Stimulated activated CD8-positive, alpha-beta memory T cell treated with anti-CD3 and anti-CD28 coated beads, Interleukin-7, amount 100 ng/mL, for 24 hours (primary cell): ENCODE measurements at places on chromosomes 3 and 15.

DNA sequence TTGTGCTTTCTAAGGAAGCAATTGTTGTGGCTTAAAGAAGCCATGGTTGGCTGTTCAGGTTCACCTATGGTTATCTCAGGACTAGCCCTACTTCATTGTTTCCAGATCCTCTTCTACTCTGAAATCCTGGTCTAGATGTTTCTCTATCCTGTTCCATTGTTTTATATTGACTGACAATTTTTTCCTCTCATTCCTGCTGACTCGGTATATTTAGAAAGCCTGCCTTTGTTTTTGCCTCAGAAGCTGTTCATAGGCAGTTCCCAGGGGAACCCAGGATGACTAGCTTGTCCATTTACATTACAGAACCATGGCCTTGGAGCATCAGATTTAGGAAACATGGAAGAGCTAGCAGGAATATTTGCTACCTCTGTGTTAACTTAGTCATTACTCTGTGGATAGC is 64.0 kb downstream of the SLC9C1 start:
- DNase-seq = no peak

DNA sequence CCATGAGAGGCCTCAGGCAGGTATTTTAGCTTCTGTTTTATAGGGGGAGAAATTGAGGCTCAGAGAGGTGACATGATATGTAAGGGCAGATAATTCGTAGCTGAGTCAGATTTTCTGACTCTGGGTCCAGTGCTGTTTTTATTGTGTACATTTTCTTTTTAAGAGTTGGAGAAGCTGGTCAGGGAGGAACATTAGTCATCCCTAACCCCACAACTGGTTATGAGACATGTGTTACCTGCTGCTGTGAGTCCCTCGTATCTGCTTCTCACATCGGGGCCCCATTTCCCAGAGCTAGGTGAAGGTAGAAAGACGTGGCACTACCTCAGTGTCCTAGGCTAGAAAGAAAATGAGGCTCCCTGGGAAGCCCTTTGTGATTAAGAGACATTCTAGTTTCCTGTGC is 28.6 kb downstream of the GALNT15 start:
- DNase-seq = no peak

DNA sequence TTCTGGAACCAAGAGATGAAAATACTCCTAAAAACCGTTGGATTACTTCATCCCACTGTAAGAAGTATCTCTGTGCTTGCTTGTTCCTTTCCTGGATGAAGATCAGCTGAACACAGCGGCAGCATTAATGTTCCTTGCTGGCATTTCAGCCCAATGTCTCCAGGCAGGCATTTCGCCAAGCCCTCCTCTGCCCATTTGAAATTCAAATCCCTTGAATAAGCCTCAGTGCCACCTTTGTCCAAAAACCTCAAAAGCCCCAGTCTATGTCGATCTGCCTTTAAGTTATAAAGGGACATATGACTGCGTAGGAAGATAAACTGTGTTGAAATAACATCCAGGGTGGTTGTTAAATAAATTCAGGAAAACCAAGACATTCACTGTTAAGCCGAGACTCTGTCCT is 156.8 kb upstream of the PDZRN3 start:
- no peak for DNase-seq

- DNase-seq = peak; percentile 52
Measured at GRCh38 chr3:13073326-13074005, at the start of gene IQSEC1. Gene IQSEC1 (minus strand): TSS chr3:13073429. CDS start chr3:13073014, 415 bp downstream.

DNA sequence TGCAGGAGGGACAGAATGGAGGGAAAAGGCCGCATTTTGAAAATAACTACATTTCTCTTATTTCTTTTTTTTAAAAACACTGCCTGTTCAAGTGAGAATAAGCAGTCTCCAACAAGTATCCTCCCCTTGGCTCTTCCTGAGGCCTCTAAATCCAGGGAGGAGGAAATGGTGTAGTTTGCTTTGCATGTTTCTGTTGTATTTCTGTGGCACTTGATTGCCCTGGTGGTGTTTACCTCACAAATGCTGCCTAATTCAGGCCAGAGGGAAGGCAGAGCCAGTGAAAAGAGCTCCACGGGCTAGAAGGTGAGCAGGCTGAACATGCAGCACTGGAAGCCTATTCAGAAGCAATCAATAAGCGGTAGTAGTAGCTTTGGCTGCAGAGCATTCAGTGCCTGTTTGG is 149.3 kb upstream of the ATP11B start:
- no peak for DNase-seq

DNA sequence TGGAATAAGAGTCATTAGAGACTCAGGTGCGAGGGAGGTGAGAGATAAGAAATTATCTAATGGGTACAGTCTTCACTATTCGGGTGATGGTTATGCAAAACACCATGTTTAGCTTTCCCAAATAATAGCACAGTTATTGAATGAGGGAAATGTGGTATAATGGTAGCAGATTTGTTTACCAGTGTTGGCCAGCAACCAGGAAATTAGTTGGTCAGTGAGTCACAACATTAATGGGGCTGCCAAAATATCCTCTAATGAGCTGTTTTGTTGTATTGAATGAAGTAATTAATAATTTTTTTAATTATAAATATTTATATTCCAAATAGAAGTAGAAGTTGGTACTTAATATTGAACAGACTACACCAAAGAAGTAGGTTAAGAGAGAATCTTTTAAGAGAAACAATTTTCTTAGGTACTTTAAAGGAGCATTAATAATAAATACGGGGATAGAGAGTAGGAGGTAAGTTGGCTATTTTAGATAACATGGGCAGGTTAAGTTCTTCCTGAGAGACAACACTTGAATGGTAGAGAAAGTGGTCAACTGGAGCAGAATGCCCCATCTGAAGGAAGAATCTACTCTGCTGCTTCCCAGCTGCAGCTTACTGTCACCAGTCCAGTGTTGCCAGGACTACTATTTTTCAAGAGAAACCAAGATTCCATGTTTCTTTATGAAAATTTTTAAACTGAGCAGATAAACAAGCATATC is 218.8 kb downstream of the UBE2E2 start:
- DNase-seq = no peak

- no peak for DNase-seq
Measured at GRCh38 chr3:120983841-120984240, 75.8 kb downstream of the STXBP5L start.

- DNase-seq = no peak
Measured at GRCh38 chr15:99956820-99957641, 223.8 kb upstream of the LYSMD4 start.

DNA sequence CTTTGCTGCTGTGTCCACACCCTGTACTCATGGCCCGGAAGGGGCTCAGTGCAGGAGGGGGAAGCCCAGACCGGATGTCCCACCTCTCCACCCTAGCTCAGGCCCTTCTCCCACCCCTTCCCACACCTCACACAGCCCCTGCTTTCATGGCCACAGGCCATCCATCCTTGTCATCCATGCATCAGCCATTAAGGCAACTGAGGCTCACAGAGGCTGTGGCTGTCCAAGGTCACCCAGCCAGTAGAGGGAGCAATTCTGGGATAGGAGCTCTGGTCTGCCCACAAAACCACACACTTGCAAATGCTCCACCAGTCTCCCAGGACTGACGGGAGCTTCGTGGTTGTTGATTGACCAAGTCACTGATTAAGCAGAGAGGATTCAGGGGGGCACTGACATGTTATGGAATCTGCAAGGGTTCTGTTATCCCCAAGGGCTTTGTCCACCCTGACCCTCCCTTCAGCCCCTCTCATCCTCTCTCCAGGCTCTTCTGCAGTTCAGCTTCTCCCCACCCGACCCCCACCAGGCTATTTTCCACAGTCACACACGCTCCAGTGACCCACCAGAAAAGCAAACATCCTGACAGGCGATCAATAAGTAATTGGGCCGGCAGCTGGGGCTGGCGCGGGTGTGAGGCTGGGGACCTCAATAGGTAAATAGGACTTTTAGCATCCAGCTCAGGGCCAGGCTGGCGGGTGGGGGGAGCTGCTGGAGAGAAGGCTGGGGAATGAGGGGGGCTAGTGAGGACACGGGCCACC is 15.1 kb downstream of the LINGO1 start:
- no peak for DNase-seq

GRCh38 chr15:69025320-69025719 is 10.8 kb downstream of the NOX5 start:
- DNase-seq = no peak

DNA sequence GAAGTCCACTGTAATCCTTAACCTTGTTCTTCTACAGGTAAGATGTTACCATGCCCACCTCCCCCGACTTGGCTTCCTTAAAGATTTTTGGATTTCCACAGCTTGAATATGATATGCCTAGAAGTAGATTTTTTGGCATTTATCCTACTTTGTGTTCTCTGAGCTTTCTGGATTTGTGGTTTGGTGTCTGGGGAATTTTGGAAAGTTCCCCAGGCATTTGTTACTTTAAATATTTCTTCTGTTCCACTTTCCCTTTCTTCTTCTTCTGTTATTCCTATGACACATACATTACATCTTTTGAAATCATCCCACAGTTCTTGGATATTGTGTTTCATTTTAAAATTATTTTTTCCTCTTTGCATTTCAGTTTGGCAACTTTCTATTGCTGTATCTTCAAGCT is 122.1 kb upstream of the TMEM108 start:
- no peak for DNase-seq

- no peak for DNase-seq
Measured at GRCh38 chr15:58517682-58518525, 86.1 kb downstream of the LIPC start.

DNA sequence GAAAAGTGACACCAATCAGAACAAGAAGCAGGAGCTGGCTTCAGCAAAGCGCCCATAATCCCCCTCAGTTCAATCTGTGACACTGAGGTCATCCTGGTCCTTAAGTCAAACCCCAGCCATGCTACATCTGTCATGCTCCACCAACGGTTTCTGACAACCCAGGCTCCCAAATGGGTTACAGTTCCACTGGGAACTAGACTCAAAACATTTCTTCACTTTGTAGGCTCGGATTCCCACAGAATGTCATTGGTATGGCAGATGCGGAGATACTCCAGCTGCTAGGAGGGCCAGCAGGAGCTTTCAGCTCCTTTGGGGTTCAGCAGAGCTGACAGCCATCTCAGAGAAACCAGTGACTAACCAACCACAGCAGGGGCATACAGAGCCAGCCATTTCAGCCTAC is 48.9 kb downstream of the SUMF1 start:
- no peak for DNase-seq

DNA sequence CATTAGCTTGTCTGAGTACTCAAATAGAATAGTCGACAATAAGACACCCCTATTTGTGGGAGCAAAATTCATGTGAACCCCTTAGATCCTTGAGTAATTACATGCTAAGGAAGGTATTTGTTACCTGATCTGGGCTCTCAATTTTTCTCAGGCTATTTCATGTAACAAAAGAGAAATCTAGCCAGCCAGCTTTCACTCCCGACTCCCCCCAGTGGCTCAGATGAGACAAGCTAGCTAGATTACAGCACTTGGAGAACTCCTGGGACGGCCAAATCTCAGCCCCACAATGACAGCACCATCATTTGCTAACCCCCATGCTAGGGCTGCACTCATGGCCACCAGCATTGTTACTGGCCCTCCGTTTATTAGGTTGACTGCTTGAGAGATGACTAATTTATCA is 41.3 kb downstream of the GLDN start:
- no peak for DNase-seq

- no peak for DNase-seq
Measured at GRCh38 chr3:143924522-143925285, 46.9 kb upstream of the DIPK2A start.

GRCh38 chr3:37072892-37073291 is 79.6 kb downstream of the MLH1 start:
- DNase-seq = no peak
